Kidney glomerular epithelial cell (primary cell): ENCODE measurements at places on chromosomes 2 and 18.

GRCh38 chr2:29047083-29047845, 27.1 kb downstream of the PCARE start:
- DNase-seq: no peak

DNA sequence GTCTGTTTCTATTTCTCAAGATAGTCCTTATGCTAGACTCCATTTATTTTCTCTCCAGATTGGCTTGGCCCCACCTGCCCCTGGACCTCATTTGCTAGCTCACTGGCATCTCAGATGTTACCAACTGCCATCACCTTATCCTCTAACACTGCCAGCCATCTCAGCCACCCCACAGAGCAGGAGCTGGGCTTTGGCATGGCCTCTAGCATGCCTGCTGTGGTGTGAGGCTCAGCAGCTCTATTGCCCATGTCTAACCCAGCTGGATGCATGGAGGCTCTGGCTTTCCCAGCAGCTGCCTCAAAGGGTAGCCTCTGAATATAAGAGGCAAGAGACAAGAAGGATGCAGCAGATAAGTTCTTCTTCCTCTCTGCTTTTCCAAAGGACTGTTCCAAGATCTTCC, 373.4 kb downstream of the TNS1 start:
- no peak for DNase-seq

GRCh38 chr2:27123302-27124150, at the start of gene ABHD1:
Gene ABHD1, plus strand, starts transcription at chr2:27123815. Its CDS starts 134 bp downstream, at chr2:27123949.
- no peak for DNase-seq

GRCh38 chr2:2524348-2524941, 193.4 kb upstream of the MYT1L start:
- DNase-seq: no peak

GRCh38 chr18:8260827-8261226, 348.4 kb upstream of the RAB12 start:
- DNase-seq: no peak

DNA sequence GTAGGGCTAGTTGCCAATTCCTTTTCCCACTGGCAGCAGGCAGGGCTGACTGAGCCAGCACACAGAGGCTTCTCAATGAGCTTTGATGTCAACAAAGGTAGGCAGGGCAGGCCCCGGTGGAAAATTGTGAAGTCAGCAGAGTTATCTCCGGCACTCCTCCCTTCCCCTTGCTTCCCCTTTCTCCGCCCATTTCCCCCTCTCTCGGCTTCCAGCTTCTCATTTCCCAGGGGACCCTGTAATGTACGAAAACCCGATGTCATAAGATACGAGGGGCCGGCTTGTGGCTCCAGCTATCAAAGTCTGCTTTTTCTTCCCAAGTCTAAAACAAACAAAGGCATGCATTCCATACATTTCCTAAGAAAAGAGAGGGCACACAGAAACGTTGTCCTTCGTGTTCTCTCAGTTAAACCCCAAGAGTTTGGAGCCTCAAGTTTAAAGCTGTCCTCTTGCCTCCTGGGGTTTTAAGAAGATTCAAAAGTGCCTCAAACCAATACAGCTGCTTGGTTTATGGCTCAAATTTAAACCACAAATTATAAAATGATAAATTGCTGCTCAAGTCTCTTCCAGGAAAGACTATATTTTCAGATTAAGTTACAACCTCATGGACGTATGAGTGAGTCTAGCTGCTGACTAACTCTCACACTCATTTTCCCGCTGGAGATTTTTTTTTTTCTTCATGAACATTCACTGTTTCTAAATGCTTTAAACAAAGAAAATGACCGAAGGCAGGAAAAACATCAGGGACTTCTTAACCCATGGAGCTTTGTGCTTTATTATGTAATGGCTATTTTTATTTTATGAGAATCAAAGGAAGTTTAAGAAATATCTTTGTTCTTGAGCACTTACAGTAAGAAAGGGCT, 27.2 kb upstream of the EML4 start:
- DNase-seq: peak; percentile 42

GRCh38 chr2:26970928-26971627, 641 bp downstream of the MAPRE3 start:
- DNase-seq: no peak

- no peak for DNase-seq
Observed at GRCh38 chr2:59425247-59425646, 1128.2 kb downstream of the BCL11A start.

GRCh38 chr2:191740759-191741158, 62.8 kb downstream of the NABP1 start:
- DNase-seq: no peak

DNA sequence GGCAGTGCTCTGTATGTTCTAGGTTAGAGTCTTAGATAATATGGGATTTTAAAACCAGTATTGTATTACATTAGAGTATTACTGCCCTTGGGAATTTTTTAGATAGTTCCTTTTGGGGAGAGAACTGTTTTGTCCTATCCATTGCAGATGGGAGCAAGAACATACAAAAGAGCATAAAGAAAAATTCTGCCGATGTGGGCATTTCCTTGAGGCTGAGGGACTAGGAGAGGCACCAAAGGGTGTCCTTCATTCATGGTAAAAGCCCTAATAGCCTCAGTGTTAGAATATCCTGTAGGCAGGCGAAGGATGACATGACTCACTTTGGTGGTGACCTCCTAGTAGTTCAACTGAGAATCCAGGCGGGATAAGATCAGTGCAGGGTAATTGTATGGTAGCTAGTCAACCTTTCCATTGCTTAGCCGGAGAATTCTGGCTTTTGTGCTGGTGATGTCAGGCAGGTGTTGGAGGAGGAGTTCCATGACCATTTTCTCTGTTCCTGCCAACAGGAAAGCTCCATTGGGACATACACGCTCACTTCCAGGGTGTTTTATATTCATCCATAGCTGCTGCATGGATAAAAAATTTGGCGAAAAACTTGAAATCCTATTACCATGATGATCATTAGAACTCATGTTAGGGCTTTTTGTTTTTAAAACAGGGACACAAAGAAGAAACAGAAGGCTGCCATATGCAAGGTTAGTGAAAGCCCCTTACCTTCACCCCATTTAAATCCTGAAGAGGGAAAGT, 28.1 kb downstream of the EPAS1 start:
- no peak for DNase-seq

- DNase-seq: peak; percentile 51
Observed at GRCh38 chr2:96815326-96816126, 542 bp upstream of the CNNM3 start.

DNA sequence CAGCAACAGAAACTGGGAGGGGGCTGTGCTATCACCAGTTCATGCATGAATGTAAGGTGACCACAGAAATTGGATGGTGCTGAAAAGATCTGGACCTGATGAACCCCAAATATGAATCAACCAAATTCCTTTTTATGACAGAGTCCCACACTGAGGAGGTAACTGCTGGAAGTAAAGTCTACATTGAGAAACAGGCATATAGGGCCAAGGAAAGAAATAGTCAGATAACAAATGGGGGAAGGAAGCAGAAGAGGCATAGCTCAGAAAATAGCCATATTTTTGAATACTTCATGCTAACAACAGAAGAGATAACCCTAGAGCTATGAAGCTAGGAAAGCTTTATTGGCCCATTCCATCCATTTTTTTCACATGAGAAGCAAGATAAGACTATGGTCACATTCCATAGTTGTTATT, 25.8 kb downstream of the ZC3H6 start:
- DNase-seq: peak; percentile 83

GRCh38 chr2:175734686-175735085, 267.4 kb downstream of the LNPK start:
- DNase-seq: no peak

- no peak for DNase-seq
Observed at GRCh38 chr2:7394195-7394594, 477.0 kb downstream of the RNF144A start.

DNA sequence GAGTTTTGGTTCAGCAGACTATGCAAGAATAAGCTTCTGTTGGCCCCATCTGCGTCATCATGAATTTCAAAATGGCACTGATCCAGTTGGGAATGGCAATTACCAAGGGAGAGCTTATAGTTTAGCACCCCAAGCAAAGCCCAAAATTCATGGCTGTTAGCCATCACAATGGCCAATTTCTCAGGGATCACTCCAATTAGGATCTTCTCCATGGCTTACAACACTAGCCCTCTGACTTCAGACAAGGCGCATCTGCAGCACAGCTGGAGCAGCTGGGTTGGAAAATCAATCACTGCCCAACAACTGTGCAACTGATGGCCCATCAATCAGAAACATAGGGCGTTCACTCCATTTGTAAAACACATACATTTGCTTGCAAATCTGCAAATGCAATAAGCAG, 273.6 kb downstream of the SRBD1 start:
- DNase-seq: no peak

DNA sequence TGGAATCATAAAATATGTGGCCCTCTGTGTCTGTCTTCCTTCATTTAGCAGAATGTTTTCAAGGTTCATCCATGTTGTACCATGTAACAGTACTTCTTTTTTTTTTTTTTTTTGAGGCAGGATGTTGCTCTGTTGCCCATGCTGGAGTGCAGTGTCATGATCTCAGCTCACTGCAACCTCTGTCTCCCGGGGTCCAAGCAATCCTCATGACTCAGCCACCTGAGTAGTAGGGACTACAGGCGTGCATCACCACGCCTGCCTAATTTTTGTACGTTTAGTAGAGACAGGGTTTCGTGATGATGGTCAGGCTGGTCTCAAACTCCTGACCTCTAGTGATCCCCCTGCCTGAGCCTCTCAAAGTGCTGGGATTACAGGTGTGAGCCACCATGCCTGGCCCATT, 31.2 kb downstream of the RAB1A start:
- no peak for DNase-seq

GRCh38 chr2:112168422-112169124, 30.4 kb downstream of the FBLN7 start:
- DNase-seq: no peak

DNA sequence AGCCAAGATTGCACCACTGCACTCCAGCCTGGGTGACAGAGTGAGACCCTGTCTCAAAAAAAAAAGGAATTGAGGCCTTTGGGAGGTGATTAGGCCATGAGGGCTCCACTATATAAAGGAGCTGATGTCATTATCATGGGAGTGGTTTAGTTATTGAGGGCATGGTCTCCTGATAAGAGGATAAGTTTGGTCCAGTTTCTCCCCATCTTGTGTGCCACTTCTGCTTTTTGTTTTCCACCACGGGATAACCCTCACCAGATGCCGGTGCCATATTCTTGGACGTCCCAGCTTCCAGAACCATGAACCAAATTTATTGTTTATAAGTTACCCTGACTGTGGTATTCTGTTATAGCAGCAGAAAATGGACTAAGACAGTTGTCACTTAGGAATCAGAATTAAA, 125.8 kb downstream of the C1D start:
- no peak for DNase-seq

- DNase-seq: no peak
Observed at GRCh38 chr2:29080886-29081743, 6.8 kb upstream of the PCARE start.

- no peak for DNase-seq
Observed at GRCh38 chr18:47397671-47398319, 146.3 kb upstream of the SKOR2 start.

DNA sequence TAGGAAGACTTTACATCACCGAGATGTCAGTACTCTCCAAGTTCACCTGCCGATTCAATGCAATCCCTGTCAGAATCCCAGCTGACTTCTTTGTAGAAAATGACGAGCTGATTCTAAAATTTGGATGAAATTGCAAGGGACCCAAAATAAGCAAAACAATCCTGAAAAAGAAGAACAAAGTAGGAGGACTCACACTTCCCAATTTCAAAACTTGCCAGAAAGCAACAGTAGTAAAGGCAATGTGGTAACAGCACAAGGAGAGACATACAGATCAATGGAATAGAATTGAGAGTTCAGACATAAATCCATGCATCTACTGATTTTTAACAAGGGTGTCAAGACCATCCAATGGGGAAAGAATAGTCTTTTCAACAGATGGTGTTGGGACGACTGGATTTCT, 52.2 kb downstream of the SMAD7 start:
- DNase-seq: no peak

- no peak for DNase-seq
Observed at GRCh38 chr2:233091595-233092375, 31.6 kb downstream of the INPP5D start.

GRCh38 chr2:85888020-85888683, 638 bp downstream of the ST3GAL5 start:
- no peak for DNase-seq

GRCh38 chr2:217877866-217878265, 124.9 kb downstream of the TNS1 start:
- no peak for DNase-seq

DNA sequence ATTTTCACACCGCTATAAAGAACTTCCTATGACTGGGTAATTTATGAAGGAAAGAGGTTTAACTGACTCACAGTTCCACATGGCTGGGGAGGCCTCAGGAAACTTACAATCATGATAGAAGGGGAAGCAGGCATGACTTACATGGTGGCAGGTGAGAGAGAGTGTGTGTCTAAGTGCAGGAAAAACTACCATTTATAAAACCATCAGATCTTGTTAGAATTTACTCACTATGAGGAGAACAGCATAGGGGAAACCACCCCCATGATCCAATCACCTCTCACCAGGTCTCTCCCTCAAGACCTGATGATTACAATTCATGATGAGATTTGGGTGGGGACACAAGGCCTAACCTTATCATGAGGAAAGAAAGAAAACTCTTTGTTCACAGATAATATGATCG, 174.6 kb downstream of the SRBD1 start:
- DNase-seq: no peak

DNA sequence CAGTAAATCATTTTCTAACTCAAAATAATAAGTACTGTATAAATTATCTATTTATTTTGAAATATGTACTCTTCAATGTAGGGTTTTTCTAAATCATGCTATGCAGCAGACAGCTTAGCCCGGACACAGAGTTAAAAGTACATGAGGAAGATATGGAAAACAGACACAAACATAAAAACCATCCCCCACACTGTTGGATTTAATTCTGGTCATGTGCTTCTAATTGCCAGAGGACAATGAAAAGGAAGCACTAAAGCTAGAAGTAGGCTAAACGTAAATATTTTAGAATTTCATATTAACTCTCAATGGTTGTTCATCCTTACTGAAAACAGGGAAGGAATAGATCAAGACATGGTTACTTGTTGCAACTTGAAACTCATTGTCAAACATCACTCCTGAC, 420.7 kb downstream of the ERBB4 start:
- no peak for DNase-seq

DNA sequence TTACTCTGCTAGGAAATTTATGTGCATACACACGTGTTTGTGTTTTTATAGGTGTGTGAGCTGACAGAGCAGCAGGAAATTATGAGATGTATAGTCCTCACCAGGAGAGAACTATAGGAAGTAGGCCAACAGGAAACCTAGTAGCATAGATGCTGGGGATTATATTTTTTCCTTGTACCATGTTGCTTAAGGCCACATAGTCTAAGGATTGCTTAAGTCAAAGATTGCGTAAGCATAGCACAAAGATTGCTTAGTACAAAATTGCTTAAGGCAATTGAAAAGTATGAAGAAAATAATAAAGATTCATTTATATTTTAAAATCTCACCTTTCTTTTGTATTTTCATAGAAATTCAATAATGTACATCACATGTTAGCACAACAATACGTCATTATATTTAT, 18.7 kb upstream of the CCDC102B start:
- DNase-seq: no peak

GRCh38 chr18:24000613-24001490, 13.7 kb upstream of the TTC39C start:
- no peak for DNase-seq
